8988T (cell line): ENCODE measurements at places on chromosomes 5 and 9.

- no peak for DNase-seq
Measured at GRCh38 chr9:127521919-127522304, 70.6 kb downstream of the LRSAM1 start.

GRCh38 chr9:99162759-99163364 lies 57.9 kb downstream of the TGFBR1 start:
- no peak for DNase-seq

DNA sequence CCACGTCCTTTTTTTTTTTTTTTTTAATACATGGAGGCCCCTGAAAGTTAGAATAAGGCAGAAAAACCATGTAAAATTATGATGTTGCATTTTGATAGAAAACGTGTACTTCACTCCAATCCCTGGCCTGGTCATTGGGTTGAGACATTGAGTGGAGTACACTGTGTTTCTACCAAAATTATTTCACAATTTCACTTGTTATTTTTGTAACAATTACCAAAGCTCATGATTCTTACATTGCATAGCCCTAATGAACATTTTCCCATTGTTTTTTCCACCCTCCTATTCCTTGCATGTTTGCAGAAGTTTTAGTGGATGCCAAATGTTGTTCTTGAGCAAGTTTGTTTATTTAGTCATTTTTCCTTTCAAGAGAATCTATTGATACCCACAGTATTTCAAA lies 21.9 kb downstream of the MAMDC2 start:
- no peak for DNase-seq

DNA sequence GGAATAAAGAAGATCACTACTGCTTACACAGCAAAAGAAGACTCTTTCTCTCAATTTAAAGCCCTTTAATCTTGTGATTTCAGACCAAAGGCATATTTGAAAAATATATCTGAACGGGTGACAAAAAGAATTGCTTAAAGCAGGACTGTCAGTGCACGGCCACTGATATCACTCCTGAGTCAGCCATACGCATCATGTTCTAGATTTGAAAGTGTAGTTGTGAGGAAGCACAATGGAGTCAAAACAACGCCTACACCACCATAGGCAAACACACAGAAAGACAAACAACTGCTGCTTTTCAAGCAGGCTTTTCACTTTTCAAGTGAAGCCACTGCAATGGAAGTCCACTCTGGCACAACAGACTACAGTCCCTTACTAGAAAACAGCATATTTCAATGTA lies 141.7 kb downstream of the AUH start:
- no peak for DNase-seq

GRCh38 chr5:31492869-31493268 lies 39.0 kb downstream of the DROSHA start:
- DNase-seq, result no peak
